GM04503 (cell line): ENCODE measurements at places on chromosomes 11 and 22.
A peak's percentile ranks its signal among the peaks of the same experiment; 100 is the strongest.

- peak; percentile 15 for DNase-seq
These were observed 492 bp downstream of the JHY start for GRCh38 chr11:122882857-122883645.

- DNase-seq: no peak
These were observed 11.4 kb downstream of the FAM181B start for GRCh38 chr11:82722231-82722630.

DNA sequence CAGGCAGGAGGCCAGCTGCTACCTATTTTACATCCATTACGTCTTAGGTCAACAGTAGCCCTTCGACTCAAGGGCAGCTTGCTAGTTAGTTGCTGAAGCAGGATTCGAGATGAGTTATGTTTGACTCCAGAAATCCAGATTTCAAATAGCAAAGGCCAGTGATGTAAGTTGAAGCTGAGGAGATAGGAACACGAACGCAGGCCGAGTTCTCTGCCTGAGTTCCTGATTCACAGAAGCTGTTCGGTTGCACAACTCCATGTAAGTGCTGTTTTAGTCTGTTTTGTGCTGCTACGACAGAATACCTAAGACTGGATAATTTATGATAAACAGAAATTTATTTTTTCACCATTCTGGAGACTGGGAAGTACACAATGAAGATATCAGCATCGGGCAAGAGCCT is 111.2 kb downstream of the SLC1A2 start:
- no peak for DNase-seq

DNA sequence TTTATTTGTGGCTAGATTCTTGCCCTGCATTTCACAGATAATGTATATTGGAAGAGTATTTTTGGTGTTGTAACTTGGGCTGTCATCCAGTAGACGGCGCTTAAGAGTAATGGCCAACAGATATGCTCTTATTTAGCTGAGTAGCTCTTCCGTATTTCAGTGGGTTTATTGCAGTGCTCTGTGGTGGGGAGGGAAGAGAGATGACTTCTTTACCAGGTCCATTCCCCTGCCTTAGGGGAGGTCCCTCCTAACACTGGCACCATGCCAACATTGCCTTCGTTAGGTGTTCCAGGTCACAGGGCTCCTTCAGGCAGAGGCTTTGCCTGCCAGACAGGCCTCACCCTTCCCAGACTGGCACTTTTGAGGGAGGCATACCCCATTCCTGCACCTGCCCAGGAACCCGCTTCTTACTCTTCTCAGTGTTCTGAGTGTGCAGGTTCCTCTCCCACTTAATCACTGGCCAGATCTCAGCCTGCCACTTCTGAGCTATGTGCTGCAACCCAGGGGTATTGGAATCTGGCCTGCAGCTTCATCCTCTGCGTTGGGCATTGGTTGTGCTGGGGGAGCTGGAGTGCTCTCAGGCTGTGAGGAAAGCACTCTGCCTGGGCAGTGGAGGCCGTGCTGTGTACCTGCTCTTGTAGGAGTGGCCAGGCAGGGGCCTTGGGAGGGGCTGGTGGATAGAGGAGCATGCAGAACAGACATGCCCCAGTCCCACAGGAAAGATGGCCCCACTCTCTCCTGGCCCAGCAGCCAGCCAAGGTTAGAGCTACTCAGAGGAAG is 29.4 kb upstream of the SLN start:
- no peak for DNase-seq

- no peak for DNase-seq
These were observed 500.6 kb downstream of the NTM start for GRCh38 chr11:131871006-131871405.

- DNase-seq: no peak
These were observed 309.7 kb downstream of the MN1 start for GRCh38 chr22:27491888-27492287.

- no peak for DNase-seq
These were observed 10.2 kb downstream of the PCNX3 start for GRCh38 chr11:65625628-65626342.

DNA sequence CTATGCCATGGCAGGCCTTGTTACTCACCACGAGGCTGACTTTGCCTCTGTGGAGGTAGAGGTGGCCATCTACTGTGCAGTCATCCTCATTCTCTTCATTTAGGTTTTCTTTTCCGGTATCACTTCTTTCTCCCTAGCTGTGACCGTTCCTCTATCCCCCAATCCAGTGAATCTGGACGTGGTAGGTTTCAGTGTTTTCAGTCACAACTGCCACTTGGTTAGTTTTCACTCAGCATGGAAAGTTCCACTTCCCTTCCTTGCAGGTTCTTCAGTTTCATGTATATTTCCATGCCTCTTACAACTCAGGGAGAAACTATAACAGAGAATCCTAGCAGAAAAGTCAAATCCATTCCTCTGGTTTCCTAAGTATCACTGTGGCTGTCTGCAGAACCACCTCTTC is 1.9 kb downstream of the HPS4 start:
- no peak for DNase-seq

- no peak for DNase-seq
These were observed 595.3 kb downstream of the OPCML start for GRCh38 chr11:132937016-132937415.

- no peak for DNase-seq
These were observed 2.8 kb downstream of the ZFTA start for GRCh38 chr11:63765688-63766241.

DNA sequence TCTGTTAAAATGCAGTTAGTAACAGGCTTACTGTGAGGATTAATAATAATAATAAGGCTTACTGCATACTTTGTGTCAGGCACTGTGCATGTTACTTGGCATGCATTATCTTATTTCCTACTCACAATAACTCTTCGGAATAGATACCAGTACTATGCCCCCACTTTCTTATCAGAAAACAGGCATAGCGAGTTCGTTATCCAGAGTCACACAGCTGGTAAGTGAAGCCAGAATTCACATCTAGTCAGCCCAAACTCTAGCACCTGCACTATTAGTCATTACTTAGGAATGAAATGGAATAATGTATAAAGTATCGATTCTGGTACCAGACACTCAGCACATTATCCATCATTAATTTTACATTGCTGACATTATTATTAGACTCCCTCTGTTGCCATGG is 155.7 kb upstream of the BLID start:
- DNase-seq: no peak

DNA sequence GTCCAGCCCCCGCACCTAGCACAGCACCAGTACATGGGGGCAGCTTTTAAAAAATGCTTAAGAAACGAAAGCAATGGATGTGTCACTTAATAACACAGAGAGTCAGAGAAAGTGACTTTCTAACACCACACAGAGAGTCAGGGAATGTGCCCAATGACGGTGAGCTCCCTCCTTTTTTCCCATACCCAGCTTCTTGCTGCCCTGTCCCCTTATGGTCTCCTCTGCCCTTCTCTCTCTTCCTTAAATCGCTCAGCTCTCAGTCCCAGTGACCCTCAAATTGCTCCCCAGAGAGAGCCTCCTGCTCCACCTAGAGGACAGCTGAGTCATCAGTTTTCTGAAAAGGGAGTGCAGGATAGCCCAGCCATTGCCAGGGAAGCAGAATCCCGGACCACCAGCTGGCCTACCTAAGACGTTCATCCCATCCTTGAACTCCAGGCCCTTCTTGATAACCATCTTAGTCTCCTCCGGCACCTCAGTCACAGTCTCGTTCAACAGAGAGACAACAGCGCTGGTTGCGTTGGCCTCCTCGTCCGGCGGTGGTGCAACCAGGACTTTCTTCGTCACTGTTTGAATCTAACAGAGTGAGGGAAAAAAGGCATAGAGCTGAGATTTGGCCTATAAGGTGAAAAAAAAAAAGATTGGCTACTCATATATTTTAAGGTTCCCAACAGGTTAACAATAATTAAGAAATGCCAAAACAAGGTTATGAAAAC is 113.5 kb downstream of the SLC1A2 start:
- no peak for DNase-seq

- DNase-seq: peak; percentile 82
These were observed 41.7 kb downstream of the THAP12 start for GRCh38 chr11:76339221-76339620.

DNA sequence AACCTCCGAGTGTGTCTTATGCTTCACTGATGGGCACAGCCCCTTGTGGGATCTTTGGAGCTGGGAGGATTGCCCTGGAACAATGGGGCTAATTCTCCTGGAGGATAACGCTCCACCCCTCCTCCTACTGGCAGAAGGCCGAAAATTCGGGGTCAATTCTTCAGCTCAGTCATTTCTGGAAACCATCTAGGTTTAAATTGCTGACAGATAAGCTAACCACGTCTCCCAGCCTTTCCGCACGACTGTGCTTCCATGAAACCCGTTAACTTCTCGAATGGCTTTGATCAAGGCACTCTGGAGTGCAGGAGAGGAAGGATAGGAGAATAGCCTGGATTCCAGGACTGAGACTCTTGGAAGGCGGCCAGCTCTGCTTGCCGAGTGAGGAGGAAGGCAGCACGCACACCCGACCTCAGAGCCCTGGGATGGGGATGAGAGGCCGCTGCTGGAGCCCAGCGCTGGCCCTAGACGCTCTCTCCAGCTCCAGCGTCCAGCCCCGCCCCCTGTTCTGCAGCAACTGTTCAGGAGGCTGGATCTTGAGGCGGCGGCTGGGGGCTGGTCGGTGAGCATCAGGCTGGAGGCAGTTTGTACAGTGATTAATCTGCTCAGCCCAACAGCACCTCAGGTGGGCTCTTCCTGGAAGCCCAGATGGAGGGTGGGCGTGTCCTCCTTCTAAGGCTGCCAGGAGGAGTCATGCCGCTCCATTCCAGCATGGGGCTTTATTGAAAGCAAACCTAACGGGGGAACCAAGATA is 176.7 kb upstream of the NCAM1 start:
- DNase-seq: peak; percentile 79

- DNase-seq: no peak
These were observed 194.8 kb upstream of the BLID start for GRCh38 chr11:122310766-122311165.

GRCh38 chr11:76610871-76611475 is 59.6 kb downstream of the LRRC32 start:
- no peak for DNase-seq

DNA sequence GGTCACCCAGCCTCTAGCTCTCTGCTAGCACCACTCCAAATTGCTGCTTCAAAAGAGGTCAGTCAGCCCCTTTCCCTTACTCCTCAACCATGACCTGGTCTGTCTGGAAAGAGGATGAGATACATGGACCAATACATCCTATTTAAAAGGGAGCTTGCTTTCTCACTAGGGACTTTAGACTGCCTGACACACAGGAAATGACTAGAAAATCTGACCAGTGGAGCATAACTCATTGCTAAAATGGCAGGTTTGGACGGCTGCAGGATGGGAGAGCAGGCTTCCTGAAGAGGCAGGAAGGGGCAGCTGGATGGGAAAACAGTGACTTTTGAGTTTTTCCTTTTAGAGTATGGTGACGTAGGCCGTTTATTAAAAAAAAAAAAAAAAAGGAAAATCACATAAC is 25.3 kb downstream of the STIM1 start:
- no peak for DNase-seq

DNA sequence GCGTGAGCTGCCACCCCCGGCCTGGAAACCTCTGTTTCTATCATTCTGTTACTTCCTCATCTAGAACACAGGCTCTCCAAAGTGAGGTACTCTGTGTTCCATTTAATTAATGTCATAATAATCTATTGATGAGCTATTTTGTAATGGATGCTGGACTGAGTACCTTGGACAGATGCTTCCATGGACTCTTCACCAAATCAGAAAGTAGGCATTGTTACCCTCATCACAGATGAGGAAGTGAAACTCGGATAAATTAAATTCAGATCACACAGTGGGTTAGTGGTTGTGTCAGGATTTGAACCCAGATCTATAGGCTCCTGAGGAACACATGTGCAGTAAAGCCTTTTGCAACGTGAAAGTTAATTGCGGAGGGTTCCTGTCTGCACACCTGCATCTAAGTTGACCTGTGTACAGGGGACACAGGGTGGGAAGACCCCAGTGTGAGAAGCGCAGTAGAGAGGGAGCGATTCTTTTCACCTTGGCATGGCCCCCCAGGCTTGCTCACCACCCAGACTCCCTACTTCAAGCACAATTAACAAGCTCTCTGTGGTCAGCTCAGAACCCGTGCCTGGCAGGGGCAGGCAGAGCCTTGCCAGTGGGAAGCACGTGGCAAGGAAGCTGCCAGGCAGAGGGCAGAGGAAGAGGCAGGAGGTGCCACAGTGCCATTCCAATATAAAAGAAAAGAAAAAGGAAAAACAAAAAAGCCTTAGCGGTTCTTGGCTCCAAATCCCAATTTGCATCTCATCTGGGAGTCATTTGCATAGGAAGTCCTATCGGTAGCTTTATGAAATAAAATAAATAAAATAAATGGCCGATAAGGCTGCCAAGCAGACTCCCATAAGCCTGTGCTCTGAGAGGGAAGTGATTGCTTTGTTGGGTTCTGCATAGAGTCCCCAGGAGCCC is 239.3 kb downstream of the GRIK4 start:
- DNase-seq: no peak

DNA sequence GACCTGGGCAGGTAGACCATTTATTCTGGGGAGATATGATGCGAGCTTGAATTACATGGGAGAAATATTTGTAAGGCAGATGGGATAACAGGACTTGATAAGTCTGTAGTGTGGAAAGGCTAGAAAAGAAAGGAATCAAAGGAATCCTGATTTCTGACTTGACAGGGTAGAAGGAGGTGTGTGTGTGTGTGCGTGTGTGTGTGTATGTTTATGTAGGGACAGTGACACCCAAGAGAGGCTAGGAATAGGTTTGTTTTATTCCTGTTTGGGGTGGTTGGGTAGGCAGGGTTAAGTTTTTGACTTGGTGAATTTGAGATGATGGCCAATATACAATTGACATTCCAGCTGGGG is 390 bp upstream of the HTATIP2 start:
- DNase-seq: no peak

DNA sequence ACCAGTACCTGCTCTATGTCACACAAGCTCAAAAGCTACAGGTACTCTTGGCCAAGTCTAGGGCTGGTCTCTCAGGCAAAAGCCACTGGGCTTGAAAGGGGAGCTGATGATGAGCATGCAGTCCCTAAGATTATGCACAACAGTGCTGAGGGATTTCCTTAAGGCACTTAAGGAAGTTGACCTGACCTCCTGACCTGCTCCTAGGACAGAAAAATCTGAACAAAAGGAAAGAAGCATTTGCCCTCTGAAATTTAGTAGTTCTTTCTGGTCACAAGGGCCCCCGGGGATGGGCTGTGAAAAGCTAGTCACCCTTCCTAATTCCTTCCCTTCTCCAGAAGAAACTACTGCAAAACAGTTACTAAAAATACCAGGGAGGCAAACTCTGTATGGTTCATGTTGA is 83.6 kb upstream of the PHOX2A start:
- DNase-seq: no peak
